ENCODE measurements at places on chromosomes 1 and 21.

DNA sequence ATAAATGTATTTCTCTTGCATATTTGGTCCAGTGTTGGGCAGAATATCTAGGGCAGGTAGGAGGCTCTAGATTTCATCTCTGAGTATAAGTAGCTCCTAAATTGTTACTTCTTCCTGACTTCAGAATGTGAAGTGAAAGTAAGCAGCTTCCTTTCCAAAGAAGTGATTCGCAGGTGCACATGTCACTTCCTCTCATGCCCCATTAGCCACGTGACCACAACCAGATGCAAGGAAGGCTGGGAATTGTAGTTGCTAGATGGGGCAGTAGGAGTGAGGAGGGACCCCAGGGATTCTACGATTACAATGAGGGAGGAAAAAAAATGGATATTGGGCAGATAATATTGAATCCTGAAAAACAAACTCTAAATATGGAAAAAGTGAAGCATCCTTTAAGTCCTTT is 113.2 kb upstream of the CYYR1 start:
- DNase-seq: no peak

DNA sequence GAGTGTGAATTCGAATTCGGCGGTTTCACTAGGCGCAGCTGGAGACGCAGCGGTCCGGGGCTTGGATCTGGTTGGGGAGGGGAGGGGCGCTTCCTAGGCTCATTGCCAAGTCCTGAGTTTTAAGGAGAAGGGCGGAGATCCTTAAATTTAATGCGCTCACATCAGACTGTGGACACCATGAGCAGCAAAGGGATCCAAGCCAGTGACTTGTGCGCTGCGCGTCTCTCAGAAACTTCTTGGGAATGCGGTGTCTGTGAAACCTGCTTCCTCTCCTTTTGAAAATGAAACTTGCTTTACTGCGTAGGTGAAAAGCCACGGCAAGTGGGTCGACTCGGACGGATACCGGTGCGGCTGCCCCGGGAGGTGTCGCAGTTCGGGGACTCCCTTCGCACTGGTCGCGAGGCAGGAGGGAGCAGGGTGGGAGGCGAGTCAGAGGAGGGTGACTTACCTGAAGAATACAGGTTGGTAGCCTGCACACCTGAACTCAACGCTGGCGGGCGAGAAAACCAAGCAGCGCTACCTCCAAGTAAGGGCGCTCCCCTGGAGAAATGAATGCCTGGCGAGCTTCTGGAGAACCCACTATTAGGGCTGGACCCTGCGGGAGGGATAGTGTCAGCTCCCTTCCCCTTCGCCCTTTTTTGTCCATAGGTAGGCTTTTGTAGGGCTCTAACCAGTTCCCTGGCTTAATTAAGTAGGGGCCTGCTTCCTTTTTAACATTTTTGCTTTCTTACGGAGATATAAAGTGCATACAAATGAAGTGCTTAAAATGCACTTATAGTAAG is 992 bp downstream of the TENT5C start:
- peak; percentile 24 for DNase-seq

DNA sequence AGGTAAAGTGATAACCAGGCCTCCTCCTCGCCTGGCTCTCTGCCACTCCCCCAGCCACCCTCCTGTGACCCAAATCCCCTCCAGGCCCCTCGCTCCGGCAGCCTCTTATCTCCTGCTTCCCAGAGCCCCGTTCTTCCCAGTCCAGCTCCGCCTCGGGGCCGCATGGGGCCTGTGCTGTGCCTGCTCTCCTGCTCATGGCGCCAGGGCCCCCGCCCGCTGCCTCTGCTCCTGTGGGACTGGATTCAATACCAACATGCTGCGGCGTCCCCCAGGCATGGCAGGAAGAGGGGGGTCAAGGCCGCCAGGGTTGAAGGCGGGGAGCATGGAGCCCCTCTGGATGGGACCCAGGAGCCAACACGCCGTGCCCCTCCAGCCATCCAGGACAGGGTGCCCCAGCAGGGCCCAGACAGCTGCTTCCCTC is 213.0 kb upstream of the VAMP3 start:
- DNase-seq: no peak

DNA sequence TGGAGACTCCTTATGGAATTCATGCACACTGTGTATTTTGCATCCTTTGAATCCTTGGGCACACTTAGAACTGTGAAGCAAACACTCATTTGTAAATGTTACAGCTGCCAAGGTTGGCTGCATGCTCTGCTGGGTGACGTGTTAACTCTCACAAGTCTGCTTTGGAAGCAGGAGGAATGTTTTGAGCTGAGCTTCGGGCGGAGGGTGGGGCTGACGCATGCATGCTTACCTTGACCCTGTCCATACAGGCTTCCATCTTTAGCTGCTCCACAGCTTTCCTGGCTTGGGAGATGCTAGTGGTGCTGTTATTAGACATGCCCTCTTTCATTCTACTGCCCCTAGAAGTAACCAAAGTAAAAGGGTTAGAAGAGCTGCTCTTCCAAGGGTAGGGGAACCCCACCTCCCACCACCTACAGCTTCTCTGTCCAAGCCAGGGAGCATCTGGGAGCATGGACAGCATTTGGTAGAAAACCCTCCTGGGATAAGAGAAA is 66.0 kb downstream of the GNG4 start:
- no peak for DNase-seq

DNA sequence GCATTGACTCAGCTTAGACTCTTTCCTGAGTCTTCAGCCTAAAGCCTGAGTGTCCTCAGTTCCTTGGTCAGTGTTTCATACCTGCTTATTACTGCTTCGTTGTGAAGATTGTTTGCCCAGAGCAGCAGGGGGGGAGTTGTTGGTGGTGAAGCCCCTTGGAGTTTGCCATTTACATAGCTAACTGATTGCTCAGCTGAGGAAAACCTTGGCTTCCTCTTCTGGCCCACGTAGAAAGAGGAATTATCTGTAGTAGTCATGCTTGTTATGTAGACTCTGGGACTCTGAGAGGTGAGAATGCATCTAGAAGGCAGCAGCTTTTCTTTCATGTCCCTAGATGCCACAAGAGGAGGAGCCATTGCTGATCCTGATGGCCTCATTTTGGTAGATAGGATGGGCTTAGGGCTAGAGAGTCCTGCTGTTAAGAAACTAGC is 125.9 kb downstream of the MAST2 start:
- DNase-seq: no peak

GRCh38 chr21:41751611-41752011 is 15.2 kb downstream of the RIPK4 start:
- no peak for DNase-seq

DNA sequence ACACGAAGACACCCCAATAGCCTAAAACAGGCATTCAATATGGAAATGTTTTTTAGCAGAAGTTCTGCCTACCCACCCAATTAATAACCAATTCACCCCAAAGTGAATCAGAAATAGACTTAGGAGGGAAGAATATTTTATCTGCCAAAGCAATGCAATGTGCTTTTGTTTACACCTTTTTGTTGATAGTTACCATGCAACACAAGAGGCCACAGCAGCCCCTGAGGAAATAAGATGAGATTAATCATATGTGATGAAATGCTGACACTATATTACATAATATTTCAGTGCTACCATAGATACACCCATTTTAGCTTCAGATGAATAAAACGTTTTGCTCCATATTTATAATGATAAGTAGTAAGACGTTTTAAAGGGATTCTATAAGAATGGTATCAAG is 60.9 kb upstream of the RGS2 start:
- no peak for DNase-seq

DNA sequence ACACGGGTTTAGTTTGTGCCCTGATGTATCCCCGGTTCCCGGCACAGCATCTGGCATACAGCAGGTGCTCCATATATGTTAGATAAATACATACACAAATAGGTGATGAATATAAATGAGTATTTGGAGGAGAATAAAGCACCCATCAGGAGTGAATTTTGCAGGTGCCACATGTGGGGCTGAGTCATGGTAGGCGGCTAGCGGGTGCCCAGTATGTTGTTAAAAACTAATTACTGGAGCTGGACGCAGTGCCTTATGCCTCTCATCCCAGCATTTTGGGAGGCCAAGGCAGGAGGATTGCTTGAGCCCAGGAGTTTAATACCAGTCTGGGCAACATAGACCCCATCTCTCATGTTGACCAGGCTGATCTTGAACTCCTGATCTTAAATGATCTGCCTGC is 16.7 kb upstream of the WASF2 start:
- no peak for DNase-seq

GRCh38 chr1:195466639-195467038 is 1141.6 kb downstream of the KCNT2 start:
- DNase-seq: no peak

DNA sequence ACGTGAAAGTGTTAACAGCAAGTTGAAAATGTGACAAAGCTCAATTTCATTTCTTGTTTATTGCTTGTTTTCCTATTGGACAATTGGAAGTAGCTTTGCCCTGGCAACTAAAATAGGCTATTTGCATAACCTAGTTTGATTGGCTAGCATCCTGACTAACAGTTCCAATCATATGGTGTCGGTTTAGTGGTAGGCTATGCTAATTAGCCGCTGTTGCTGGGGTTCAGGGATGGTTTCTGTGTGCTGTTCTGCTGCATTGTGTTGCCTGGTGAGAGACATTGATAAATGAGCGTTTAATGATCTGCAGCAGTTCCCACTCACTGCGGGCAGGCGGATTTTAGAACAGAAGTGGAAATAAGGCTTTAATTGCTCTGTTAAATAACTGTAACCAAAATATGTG is 68.5 kb downstream of the DYRK1A start:
- DNase-seq: no peak

DNA sequence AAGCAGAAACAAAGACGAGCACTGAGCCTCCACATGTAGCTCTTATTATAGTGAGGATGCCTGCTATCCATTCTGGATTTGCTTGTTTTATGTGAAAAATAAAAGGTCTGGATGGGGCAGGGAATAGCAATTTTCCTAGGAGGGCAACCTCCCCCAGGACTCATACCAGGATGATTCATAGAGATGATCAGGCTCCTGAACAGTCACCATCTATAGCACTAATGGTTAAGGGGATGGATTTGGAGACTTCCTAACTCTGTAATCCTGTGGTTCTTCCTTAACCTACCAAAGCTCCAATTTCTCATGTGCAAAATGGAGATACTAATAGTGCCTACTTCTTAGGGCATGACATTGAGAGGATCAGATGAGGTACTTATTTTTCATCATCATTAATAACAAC is 34.5 kb upstream of the CD58 start:
- no peak for DNase-seq

DNA sequence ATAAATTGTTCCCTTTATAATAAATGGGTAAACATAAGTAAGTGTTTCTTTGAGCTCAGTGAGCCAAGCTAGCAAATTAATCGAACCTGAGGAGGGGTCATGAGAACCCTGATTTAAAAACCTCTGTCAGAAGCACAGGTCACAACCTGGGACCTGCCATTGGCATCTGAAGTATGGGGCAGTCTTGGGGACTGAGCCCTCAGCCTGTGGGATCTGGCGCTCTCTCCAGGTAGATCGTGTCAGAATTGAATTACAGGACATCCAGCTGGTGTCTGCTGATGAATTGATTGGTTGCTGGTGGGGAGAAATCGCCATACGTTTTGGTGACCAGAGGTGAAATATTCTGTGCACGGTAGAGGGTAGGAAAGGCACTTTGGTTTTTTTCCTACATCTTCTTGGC is 17.5 kb downstream of the UCK2 start:
- DNase-seq: no peak

DNA sequence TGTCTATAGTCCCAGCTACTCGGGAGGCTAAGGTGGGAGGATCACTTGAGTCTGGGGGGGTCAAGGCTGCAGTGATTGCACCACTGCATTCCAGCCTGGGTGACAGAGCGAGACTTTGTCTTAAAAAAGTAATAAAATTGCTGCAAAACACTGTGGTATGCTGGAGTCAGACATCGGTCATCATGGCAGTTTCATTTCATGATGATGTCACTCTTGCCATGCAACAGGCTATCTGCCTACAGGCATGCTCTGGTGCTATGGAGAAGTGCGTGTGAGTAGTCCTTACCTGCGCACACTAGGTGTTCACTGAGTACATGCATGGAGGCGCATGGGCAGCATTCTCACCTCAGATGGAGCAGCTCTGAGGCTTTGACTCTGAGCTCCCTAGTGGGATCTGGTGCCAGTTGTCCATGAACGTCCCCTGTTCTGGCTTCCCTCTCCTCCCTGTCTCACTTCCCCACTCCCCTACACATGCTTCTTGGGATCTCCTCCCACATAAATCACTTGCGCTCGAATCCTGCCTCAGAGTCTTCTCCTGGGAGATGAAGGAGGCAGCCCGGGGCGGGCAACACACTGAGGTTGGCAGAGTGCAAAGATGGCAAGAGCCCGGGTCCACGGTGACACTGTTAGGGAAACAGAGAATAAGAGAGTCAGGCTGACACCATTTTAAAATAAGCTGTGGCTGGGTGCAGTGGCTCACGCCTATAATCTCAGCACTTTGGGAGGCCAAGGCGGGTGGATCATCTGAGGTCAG is 10.4 kb upstream of the CELA3B start:
- DNase-seq: no peak

- DNase-seq: no peak
Observed at GRCh38 chr21:14046401-14046800, 164.4 kb downstream of the LIPI start.

- DNase-seq: no peak
Observed at GRCh38 chr1:154860156-154860870, 9.8 kb downstream of the KCNN3 start.

GRCh38 chr1:57340334-57341070 is 83.4 kb downstream of the DAB1 start:
- DNase-seq: no peak

GRCh38 chr1:27536767-27537166 is 46.8 kb upstream of the WASF2 start:
- no peak for DNase-seq

- no peak for DNase-seq
Observed at GRCh38 chr1:59738152-59738551, 76.6 kb upstream of the HOOK1 start.

DNA sequence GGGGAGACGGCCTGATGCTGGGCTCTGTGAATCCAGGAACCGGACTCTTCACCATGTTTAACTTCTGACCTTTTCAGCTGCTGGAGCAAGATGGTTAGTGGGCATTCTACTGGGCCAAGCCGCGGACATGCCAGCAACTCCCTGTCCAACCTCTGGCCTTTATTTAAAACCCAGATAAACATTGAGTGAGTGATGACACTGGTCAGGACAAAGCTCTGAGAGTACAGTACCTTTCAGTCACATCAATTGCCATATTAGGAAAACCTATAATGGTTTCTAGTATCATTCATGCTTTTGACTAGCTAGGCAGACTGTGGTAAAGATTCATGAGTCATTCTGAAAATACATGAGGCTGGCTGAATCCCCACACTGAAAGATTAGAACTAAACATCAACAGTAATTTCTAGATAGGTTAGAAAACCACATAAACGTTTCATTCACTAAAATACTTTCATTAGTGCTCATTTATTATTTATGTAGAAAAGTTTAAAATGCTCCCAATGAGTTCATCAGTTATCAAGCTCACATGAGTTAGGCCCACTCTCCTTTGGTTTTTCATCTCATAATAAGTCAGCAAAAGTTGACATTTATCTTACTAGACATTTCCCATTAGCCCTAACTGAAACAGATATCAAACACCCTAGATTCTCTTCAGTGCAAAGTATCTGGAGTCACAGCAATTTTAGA is 7.1 kb upstream of the ACTA1 start:
- no peak for DNase-seq

- no peak for DNase-seq
Observed at GRCh38 chr1:237901299-237901934, 10.7 kb upstream of the ZP4 start.

- DNase-seq: no peak
Observed at GRCh38 chr1:234022302-234022701, 117.8 kb downstream of the SLC35F3 start.

Data from stimulated activated CD8-positive, alpha-beta memory T cell treated with anti-CD3 and anti-CD28 coated beads, Interleukin-2, amount 100 ng/mL, for 1 hour (primary cell).